ENCODE measurements at places on chromosomes 4 and X. TPM values are rescaled to one million over a fixed set of nuclear protein-coding genes. Genes with fewer than 3 reads are reported as not detected.

DNA sequence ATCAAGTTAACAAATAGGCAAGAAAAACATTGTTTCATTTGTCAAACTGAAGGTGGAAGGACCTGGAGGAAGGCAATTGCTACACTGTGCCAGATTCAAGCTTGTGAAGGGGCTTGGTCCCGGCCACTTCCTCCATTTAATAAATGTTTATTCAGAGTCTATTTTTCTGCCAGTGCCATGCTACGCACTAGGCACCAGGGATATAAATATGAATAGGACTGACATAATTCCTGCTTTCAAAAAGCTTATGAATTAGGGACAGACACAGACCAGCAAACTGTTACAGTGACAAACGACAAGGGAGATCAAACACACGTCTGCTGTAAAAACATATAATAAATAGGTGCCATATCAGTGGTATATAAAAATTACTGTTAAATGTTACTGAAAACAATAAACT, 571 bp downstream of the TLR6 start:
- peak overlapping the region; percentile 72 for H3K4me3 ChIP-seq
- no peaks in the 10 kb centered on the region for H3K36me3 ChIP-seq
- no peaks in the 10 kb centered on the region for H3K27me3 ChIP-seq
- H3K27ac ChIP-seq: peak overlapping the region; percentile 94
- peaks cover 41% of the 10 kb centered on the region for H3K4me1 ChIP-seq
- peak; percentile 29 for DNase-seq

GRCh38 chr4:156969101-156969500, 2.5 kb downstream of the PDGFC start:
- H3K4me1 ChIP-seq: peaks cover 4% of the 10 kb centered on the region
- DNase-seq: no peak
- peak overlapping the region; percentile 31 for H3K27ac ChIP-seq
- no peak overlapping the region for H3K4me3 ChIP-seq

DNA sequence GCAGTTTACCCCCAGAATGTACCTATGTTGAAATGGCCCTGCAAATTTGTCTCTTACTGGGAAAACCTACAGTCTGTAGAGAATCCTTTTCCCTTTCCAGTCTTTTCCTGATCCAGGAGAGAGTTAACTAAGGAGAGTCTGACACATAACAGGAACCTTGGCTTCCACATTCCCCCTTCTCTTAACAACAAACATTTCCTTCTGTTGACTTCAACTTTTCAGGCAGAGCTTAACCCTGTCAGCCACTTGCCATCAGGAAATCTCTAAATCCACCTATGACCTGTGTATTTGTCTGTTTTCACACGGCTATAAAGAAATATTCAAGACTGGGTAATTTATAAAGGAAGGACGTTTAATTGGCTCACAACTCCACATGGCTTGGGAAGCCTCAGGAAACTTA, 45.6 kb upstream of the GPR78 start:
- no peak for DNase-seq
- no peak overlapping the region for H3K27ac ChIP-seq
- peaks cover 7% of the 10 kb centered on the region for H3K4me1 ChIP-seq

DNA sequence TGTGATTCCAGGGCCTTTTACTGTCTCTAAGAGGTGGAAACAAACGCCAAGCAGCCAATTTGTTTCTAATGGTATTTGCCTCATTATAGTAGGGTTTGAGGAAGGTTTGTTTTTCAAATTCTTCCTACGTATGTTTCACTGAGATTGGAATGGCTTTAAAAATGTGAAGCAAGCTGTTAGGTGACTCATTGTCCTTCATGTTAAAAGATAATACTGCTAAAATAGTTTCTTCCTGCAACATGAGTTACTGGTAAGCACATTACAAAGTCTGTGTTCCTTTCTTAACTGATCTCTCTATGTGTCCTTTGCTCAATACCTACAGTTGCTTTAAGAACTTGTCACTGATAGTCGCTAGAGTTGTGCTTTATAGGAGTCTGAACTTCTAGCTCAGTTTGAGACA, 1183.9 kb downstream of the RPA4 start:
- H3K27ac ChIP-seq: no peak overlapping the region
- H3K4me3 ChIP-seq: no peak overlapping the region
- H3K36me3 ChIP-seq: no peaks in the 10 kb centered on the region
- no peaks in the 10 kb centered on the region for H3K4me1 ChIP-seq
- DNase-seq: no peak

DNA sequence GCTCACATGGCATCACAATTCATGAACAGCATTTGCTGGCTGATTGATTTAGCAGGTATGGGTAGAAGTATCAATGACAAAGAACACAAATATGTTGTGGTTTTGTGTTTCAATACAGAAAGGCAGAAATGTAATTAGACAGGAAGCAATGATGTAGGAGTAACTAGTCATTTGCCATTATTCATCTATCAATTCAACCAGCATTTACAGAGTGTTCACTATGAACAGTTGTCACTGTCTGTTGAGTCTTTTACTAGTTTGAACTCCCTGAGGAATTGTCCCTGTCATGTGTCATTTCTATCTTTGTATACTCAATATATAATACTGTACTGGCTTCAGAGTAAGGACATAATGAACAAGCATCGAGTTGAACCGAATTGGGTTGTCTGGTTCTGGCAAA, 51.5 kb upstream of the ARHGAP24 start:
- H3K36me3 ChIP-seq: no peaks in the 10 kb centered on the region
- H3K4me1 ChIP-seq: no peaks in the 10 kb centered on the region
- no peaks in the 10 kb centered on the region for H3K27me3 ChIP-seq
- H3K4me3 ChIP-seq: no peak overlapping the region

DNA sequence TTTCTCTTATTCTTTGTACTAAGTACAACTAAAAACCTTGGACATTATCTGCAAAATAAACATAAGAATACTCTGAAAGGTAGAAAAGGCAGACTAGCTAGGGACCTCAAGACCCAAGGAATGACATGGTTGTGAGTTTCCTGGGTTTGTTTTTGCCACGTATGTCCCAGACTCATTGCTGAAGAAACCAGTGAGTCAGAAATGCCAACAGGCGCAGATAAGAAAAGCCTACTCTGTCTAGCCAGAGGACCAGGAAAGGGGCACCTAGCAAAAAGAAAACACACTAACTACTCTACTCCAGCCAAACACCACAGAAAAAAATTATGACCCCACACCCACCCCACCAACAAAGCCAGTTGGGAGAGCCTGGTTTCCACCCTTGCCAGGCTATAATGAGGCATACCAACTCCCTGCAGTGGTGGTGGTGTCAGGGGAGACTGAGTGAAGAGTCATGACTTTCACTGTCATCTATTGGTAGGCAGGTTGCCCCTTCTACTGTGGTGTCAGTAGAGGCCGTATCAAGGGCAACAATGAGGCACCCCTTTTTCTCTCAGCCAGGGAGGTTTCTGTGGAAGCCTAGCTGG, 10.9 kb downstream of the MTMR1 start:
- no peaks in the 10 kb centered on the region for H3K27me3 ChIP-seq
- H3K4me1 ChIP-seq: peaks cover 23% of the 10 kb centered on the region
- H3K36me3 ChIP-seq: peaks cover 52% of the 10 kb centered on the region
- H3K27ac ChIP-seq: peak overlapping the region; percentile 19
- no peak for DNase-seq

DNA sequence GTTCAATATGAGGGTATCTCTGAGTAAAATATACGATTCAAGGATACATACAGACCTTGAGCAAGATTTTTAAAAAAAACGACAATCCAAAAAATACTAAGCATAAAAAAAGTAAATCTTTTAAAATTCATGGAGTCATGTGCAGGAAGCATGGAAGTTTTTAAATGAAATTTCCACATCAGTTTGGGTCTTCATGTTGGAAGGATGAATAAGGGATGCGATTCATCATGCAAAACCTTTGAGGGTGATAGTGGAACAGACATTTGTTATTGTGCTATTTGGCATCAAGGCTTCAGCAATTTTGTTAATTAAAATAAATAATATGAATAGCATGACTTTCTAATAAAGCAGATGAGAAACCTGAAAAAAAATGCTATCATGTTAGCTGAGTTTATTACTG, 815.0 kb upstream of the PCDH10 start:
- H3K27ac ChIP-seq: no peak overlapping the region
- H3K4me3 ChIP-seq: no peak overlapping the region
- no peaks in the 10 kb centered on the region for H3K36me3 ChIP-seq
- H3K27me3 ChIP-seq: no peaks in the 10 kb centered on the region
- no peak for DNase-seq

- peaks cover 12% of the 10 kb centered on the region for H3K36me3 ChIP-seq
- peak; percentile 40 for DNase-seq
- H3K27me3 ChIP-seq: no peaks in the 10 kb centered on the region
- H3K4me3 ChIP-seq: peak overlapping the region; percentile 96
- H3K27ac ChIP-seq: peak overlapping the region; percentile 94
- H3K4me1 ChIP-seq: peaks cover 42% of the 10 kb centered on the region
These were observed 1.6 kb upstream of the LIN54 start for GRCh38 chr4:83012200-83012686.

- no peaks in the 10 kb centered on the region for H3K36me3 ChIP-seq
- no peaks in the 10 kb centered on the region for H3K4me1 ChIP-seq
- no peak overlapping the region for H3K27ac ChIP-seq
- no peaks in the 10 kb centered on the region for H3K27me3 ChIP-seq
- no peak for DNase-seq
- no peak overlapping the region for H3K4me3 ChIP-seq
These were observed 265.7 kb upstream of the PCDH7 start for GRCh38 chr4:30454504-30454903.

The PCDH18 gene
- 0.06 TPM for total RNA-seq

- H3K27ac ChIP-seq: no peak overlapping the region
- H3K4me3 ChIP-seq: no peak overlapping the region
- no peaks in the 10 kb centered on the region for H3K36me3 ChIP-seq
These were observed 61.0 kb downstream of the HPRT1 start for GRCh38 chrX:134520860-134521390.

- DNase-seq: no peak
- H3K4me1 ChIP-seq: peaks cover 15% of the 10 kb centered on the region
- no peaks in the 10 kb centered on the region for H3K36me3 ChIP-seq
- no peaks in the 10 kb centered on the region for H3K27me3 ChIP-seq
- H3K27ac ChIP-seq: no peak overlapping the region
- H3K4me3 ChIP-seq: no peak overlapping the region
These were observed 113.0 kb downstream of the RBM47 start for GRCh38 chr4:40516651-40517050.

The ETFDH gene
- total RNA-seq: 27.1 TPM
